MCF 10A (cell line): ENCODE measurements at places on chromosomes 7 and 10. TPM values are rescaled to one million over a fixed set of nuclear protein-coding genes. Genes with fewer than 3 reads are reported as not detected.
A peak's percentile ranks its signal among the peaks of the same experiment; 100 is the strongest.

- DNase-seq = no peak
- no peak overlapping the region for H3K27ac ChIP-seq
- no peaks in the 10 kb centered on the region for H3K27me3 ChIP-seq
Measured at GRCh38 chr10:31574577-31574976, 255.6 kb downstream of the ZEB1 start.

DNA sequence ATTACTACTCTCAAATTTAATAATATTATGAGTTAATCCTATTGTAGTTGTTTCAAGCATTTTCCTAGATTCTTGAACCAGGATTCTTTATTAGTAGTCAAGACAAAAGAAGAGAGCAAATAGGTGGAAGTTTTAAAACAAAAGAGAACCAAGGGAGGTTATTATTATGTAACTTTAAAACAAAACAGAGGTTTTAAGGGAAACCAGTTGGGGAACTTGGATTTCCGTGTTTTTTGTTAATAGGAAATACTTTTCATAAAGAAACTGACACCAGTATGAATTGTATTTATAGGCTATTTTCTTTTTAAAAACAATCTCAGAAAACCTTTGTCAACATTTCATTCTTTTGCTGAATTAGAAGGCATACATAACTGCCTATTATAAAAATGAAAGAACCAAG lies 183.9 kb downstream of the WNT2 start:
- no peaks in the 10 kb centered on the region for H3K27me3 ChIP-seq
- peaks cover 26% of the 10 kb centered on the region for H3K36me3 ChIP-seq
- H3K4me1 ChIP-seq = peaks cover 1% of the 10 kb centered on the region
- no peak for DNase-seq

- peaks cover 7% of the 10 kb centered on the region for H3K36me3 ChIP-seq
- no peak overlapping the region for H3K4me3 ChIP-seq
- no peaks in the 10 kb centered on the region for H3K27me3 ChIP-seq
- DNase-seq = peak; percentile 21
- peaks cover 5% of the 10 kb centered on the region for H3K4me1 ChIP-seq
Measured at GRCh38 chr10:124671486-124672075, 72.6 kb downstream of the FAM53B start.

DNA sequence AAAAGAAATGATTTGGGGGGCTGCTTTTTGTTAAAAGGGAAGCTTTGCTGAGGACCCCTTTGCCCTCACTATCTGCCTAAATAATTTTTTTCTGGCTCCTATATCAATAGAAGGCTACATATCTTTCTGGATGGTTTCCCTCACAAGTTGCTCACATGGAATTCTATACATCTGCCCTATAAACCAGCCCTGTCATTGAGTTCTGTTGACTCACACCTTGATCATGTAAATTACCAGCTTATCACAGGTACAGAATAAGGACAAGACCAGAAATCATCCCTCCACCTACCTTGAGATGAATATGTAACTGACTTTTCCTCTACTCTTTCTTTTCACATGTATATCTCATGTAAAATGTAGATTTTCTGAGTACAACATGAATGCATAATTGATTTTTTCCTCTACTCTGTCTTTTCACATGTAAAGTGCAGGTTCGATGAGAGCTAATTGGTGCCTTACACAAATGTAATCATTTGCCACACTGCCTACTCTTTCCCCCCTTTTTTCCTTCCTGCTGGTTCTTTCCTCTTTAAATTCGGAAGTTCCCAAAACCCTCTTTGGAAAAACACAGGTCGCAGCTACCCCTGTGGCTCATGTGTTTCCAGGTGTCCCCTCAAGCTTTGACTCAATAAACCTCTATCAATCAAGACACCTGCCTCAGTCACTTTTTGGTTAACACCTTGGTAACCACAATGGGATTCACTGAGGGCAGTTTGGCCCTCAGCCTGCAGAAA lies 12.5 kb downstream of the CYP3A43 start:
- no peak overlapping the region for H3K27ac ChIP-seq
- H3K4me1 ChIP-seq = peaks cover 7% of the 10 kb centered on the region
- no peak overlapping the region for H3K4me3 ChIP-seq

GRCh38 chr10:17236468-17237148 lies 8.6 kb downstream of the VIM start:
- no peaks in the 10 kb centered on the region for H3K27me3 ChIP-seq
- peaks cover 78% of the 10 kb centered on the region for H3K36me3 ChIP-seq
- no peak overlapping the region for H3K4me3 ChIP-seq
- H3K27ac ChIP-seq = no peak overlapping the region
- no peak for DNase-seq

DNA sequence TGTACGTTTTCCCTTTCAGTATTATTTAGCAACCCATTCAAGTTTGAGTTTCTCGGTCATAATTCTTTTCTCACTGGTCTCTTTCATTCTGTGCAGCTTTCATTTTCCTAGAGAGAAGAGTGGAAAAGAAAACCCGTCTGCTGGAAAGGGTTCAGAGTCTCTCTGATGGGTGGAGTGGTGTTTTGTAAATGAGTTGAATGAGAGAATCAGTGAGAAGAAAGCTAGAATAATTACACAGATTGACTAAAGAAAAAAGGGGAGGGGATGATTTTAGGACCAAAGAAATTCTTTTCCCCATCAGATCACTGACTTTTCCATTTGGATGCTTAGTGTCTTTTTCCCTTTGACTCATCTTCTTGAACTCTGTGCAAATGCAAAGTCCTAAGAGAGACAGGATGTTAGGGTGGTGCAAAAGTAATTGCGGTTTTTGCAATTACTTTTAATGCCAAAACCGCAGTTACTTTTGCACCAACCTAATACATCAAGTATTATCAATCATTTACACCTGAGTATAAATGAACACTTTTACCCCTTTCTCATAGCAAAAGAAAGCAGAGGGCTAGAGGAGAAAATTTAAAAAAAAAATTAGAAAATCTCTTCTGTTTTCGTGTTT lies 242.1 kb upstream of the SP4 start:
- H3K27me3 ChIP-seq = peaks cover 37% of the 10 kb centered on the region
- H3K4me3 ChIP-seq = no peak overlapping the region
- H3K4me1 ChIP-seq = no peaks in the 10 kb centered on the region
- no peak for DNase-seq
- H3K27ac ChIP-seq = no peak overlapping the region

Gene UCN3
- total RNA-seq = not detected in 2 replicates

DNA sequence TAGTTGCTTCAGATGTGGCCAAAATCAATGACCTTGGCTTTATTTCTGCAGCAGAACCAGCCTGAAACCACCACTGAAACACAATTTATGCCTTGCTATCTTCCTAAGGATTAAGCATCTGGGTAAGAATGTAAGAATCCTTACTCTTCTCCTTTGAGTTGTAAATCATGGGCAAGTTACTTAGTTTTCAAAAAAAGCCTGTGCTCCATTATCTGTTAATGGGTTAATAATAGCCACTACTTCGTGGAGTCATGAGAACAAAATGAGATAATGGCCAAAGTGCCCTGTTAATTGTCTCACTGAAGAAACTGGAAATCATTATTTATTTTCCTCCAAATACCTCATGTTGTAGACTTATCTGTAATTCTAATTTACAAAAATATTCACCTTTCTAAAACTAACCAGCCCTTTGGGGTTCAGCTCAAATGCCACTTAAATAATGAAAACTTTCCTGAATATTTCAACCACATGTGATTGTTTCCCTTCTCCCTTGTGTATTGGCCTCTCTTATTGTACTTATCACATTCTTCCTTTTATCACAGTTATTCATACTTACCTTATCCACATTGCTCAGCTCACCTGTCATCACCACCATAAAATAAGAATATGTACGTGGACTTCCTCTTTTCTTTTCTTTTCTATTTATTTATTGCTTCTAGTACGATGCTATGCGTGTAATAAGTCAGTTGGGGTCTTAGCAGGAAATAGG lies 2.0 kb upstream of the AASS start:
- no peak overlapping the region for H3K4me3 ChIP-seq
- DNase-seq = no peak
- no peaks in the 10 kb centered on the region for H3K27me3 ChIP-seq
- H3K27ac ChIP-seq = no peak overlapping the region
- peaks cover 5% of the 10 kb centered on the region for H3K36me3 ChIP-seq
- peaks cover 23% of the 10 kb centered on the region for H3K4me1 ChIP-seq

- peaks cover 29% of the 10 kb centered on the region for H3K36me3 ChIP-seq
- H3K27me3 ChIP-seq = no peaks in the 10 kb centered on the region
- no peak overlapping the region for H3K27ac ChIP-seq
- DNase-seq = no peak
Measured at GRCh38 chr10:113882240-113882639, 27.8 kb downstream of the NHLRC2 start.

DNA sequence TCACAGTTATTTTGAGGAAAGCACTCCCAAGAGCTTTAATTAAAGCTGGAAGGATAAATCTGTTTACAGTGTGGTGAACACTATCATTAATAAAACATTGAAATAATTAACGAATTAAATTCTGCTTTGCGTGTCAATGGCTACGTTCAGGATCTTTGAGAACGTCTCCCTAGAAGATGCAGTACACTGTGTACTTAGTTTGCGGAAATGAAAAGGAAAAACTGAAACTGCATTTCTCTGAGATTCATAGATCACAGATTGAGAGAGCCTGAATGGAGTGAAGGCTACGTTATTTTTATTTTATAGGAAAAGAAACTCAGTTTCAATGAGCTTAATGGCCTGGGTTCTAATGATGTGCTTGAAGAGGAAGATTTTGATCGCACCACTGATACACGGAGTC lies 85.3 kb downstream of the NRP1 start:
- peak overlapping the region; percentile 91 for H3K27ac ChIP-seq
- no peaks in the 10 kb centered on the region for H3K27me3 ChIP-seq
- H3K4me3 ChIP-seq = no peak overlapping the region
- H3K36me3 ChIP-seq = peaks cover 24% of the 10 kb centered on the region
- H3K4me1 ChIP-seq = peaks cover 47% of the 10 kb centered on the region

- no peak for DNase-seq
- no peaks in the 10 kb centered on the region for H3K27me3 ChIP-seq
- no peaks in the 10 kb centered on the region for H3K36me3 ChIP-seq
- no peak overlapping the region for H3K4me3 ChIP-seq
Measured at GRCh38 chr7:97982647-97983046, 7.3 kb downstream of the OCM2 start.

- no peak overlapping the region for H3K27ac ChIP-seq
- H3K4me1 ChIP-seq = no peaks in the 10 kb centered on the region
- peaks cover 44% of the 10 kb centered on the region for H3K27me3 ChIP-seq
- H3K36me3 ChIP-seq = no peaks in the 10 kb centered on the region
- no peak for DNase-seq
- no peak overlapping the region for H3K4me3 ChIP-seq
Measured at GRCh38 chr7:79227044-79227443, 226.4 kb downstream of the MAGI2 start.

- H3K4me1 ChIP-seq = peaks cover 28% of the 10 kb centered on the region
- peak overlapping the region; percentile 100 for H3K27ac ChIP-seq
- no peaks in the 10 kb centered on the region for H3K36me3 ChIP-seq
- H3K27me3 ChIP-seq = no peaks in the 10 kb centered on the region
- DNase-seq = peak; percentile 99
- peak overlapping the region; percentile 66 for H3K4me3 ChIP-seq
Measured at GRCh38 chr10:4663162-4663992, 162.6 kb upstream of the AKR1E2 start.

Gene FZD8
- 9.8 and 13.0 TPM in 2 replicates for total RNA-seq

Gene DYNC1I1
- total RNA-seq = not detected in 2 replicates

GRCh38 chr10:110758898-110759297 lies 112.8 kb upstream of the PDCD4 start:
- no peaks in the 10 kb centered on the region for H3K36me3 ChIP-seq
- no peaks in the 10 kb centered on the region for H3K27me3 ChIP-seq
- DNase-seq = peak; percentile 19
- H3K27ac ChIP-seq = no peak overlapping the region

DNA sequence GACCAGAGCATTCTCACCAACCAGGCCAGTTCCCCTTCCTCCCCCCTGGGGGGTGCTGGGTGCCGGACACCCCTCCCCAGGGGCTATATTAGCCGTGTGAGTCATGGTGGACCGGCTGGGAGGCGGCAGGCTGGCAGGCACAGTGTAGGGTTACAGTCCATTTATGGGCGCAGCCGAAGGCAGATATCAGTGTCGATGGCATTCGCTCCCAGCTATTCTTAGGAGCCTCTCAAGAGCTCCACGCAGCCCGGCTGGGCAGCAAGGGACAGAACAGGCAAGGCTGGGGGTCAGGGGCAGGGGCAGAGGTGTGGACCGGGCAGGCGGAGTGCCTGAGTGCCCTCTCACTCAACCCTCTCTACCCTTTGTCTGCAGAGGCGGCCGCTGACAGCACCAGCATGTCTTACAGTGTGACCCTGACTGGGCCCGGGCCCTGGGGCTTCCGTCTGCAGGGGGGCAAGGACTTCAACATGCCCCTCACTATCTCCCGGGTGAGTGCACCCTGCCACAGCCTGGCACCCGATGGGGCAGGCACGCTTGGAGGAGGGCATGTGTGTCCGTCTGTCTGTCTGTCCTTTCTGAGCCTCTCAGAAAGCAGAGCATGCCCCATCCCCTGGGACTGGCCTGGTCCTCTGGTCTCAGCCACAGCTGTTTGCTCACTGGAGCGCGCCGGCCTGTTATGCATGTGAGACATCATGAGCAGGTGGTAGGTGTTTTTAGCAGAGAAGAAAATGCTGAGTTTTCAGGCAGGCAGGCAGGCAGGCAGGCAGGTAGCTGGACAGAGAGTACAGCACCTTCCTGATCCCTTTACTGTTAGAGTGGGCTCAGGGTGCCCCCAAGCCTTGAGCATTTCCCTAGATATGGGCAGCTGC lies at the start of gene LDB3:
LDB3 (plus strand) TSS at position 215 of the 869 bp plus-strand sequence; CDS start at position 396, 181 bp downstream.
- no peak within 1 kb of the TSS for H3K4me3 ChIP-seq
- H3K4me1 ChIP-seq = peaks cover 7% of the 10 kb centered on the region
- H3K27me3 ChIP-seq = no peaks in the 10 kb centered on the region
- peak; percentile 34 for DNase-seq
- no peaks in the 10 kb centered on the region for H3K36me3 ChIP-seq
- no peak within 1 kb of the TSS for H3K27ac ChIP-seq

Gene NXPH1
- total RNA-seq = not detected in 2 replicates

DNA sequence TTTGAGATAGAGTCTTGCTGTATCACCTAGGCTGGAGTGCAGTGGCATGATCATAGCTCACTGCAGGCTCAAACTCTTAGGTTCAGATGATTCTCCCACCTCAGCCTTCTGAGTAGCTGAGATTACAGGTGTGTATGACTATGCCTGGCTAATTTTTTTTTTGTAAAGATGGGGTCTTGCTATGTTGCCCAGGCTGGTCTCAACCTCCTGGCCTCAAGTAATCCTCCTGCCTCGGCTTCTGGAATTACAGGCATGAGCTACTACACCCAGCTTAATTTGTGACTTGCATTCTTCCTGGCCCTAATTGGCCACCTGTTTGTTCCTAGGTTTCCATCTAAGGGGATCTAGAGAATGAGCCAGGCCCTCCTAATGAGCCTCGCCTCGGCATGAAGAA lies 9.3 kb downstream of the ARHGAP22 start:
- no peak overlapping the region for H3K4me3 ChIP-seq
- H3K36me3 ChIP-seq = no peaks in the 10 kb centered on the region
- peaks cover 24% of the 10 kb centered on the region for H3K4me1 ChIP-seq
- H3K27ac ChIP-seq = no peak overlapping the region
- no peaks in the 10 kb centered on the region for H3K27me3 ChIP-seq

DNA sequence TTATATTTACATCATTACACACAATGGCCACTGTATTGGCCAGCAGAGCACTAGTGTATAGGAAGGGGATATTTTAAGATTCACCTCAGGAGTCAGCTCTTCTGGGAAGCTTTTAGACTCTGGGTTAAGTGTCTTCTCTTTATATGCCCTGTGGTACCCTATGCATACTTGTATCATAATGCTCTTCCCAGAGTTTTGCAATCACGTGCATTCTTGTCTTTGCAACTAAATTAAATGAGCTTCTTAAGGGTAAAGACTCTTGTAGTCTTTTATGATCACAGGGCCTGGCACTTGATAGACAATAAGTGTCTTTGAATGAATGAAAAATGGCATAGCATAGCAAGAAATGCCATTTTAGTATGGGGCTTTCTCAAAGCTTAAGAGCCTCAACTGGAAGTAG lies 35.4 kb upstream of the ARMS2 start:
- peak overlapping the region; percentile 91 for H3K27ac ChIP-seq
- peak overlapping the region; percentile 29 for H3K4me3 ChIP-seq
- H3K36me3 ChIP-seq = peaks cover 42% of the 10 kb centered on the region
- H3K27me3 ChIP-seq = no peaks in the 10 kb centered on the region

Gene ENKUR
- 0.33 and 0.47 TPM in 2 replicates for total RNA-seq
